Activated CD4-positive, alpha-beta T cell treated with anti-CD3 and anti-CD28 coated beads, Interleukin-2, amount 50 U/mL, for 4 hours (primary cell): ENCODE measurements at places on chromosomes 2 and 18.
A peak's percentile ranks its signal among the peaks of the same experiment; 100 is the strongest.

- no peak for DNase-seq
These were observed 18.7 kb downstream of the NBEAL1 start for GRCh38 chr2:203033395-203033794.

- DNase-seq, result no peak
These were observed 555.9 kb upstream of the VRK2 start for GRCh38 chr2:57490741-57491140.

GRCh38 chr2:12897181-12897580, 180.4 kb downstream of the TRIB2 start:
- DNase-seq, result no peak

DNA sequence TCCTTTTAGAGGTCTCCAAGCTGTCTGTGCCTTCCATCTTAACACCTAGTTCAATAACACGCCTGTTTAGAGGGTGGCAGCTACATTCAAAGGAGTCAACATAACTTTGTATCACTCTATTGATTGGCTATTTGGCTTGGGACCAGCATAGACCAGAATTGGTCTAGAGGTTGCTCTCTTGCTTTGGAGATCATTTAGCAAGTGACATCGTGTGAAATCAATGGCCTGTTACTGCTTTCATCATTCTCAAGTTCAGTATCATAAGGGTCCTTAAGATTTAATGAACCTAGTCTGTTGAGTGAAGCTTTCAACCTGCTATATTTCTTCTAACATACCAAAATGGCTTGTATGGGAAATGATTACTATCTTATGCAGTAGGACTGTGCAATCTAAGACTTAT, 768.2 kb downstream of the NRXN1 start:
- no peak for DNase-seq

DNA sequence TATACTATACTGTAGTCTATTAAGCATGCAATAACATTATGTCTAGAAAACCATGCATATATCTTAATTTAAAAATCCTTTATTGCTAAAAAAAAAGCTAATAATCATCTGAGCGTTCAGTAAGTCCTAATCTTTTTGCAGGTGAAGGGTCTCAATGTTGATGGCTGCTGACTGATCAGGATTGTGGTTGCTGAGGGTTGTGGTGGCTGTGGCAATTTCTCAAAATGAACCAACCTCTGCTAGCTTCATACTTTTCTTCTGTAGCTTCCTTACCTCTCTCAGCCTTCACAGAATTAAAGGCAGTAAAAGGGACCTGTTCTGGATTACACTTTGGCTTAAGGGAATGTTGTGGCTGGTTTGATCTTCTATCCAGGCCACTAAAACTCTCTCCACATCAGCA, 235.8 kb downstream of the NBAS start:
- no peak for DNase-seq

DNA sequence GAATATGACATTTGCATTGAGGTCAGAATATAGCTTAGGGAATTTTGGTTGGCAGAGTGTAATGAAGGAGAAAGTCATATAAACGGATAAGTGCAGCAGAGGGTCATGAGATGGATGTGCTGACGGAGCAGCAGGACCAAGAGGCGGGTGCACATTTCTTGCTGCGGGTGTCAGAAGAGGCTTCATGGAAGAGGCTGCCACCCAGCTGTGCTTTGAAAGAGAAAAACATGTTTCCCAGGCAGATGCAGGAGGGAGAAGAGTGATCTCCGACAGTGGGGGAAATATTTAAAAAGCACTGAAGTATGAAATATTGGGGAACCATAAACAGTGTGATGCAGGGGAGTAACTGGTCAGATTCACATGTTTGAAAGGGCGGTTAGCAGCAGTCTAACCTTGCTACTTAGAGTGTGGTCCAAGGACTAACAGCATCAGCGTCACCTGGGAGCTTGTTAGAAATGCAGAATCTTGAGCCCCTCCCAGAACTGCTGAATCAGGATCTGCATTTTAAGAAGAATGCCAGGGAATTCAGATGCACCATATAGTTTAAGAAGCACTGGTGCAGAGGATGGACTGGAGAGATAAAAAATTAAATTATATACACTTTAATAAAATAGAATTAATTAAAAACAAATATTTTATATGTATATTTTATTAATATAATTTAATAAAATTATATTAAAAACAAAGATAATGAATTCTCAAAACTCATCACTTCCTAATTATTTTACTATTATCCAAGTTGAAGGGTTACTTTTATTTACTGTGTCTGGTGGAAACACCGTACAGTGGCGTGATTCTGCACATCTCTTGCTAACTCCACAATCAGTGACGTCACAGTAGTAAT, 36.1 kb upstream of the SCYGR1 start:
- no peak for DNase-seq

DNA sequence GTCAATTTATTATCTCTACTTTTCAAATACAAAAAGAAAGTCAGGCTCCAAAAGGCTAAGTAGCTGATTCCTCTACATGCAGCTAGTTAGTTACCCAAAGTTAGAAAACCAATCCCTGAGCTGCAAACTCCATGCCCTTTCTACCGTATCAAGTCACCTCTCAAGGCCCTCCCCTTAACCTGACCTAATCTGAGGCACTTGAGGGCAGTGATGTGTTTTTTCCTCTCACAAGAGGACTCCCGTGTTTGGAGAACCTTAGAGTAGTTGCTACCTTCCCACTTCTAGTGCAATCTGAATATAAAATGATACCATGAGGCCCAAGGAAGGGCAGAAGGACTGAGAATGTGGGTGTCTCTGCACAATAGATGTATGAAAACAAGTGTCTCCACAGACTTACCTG, 907.9 kb upstream of the CELF4 start:
- DNase-seq, result no peak

DNA sequence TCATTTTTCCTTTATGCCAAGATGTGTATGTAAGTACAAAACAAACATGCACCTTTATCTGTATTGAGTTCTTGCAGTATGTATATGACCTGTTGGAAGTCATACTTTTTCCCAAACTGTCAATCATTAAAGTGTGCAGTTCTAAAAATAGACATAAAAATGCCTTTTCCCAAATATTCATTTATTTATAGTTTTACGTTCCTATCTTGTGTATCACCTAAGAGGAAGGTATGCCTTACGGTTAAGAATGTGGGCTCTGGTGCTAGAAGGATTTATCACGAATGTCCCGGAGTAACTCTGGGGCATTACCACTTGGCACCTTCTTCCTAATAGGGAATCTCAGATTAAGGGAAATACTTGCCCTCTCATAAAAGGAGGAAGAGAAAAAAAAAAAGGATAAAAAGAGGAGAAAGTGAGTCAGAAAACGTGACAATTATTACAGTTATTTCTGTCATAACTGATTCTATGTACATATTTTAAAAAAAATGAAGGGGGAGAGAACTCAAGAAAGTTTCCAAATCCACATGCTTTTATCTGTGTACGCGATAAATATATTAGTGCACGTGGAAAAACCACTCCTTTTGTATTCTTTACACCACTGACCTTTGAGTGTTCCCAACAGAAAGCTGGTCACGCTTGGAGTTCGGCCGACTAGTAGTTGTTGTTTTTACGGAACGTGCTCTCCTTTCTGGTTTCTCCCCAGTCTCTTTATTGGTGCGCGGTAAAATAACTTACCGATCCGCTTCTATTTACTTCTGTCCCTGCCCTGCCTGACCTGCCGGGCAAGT, 721 bp downstream of the MCEE start:
- no peak for DNase-seq

DNA sequence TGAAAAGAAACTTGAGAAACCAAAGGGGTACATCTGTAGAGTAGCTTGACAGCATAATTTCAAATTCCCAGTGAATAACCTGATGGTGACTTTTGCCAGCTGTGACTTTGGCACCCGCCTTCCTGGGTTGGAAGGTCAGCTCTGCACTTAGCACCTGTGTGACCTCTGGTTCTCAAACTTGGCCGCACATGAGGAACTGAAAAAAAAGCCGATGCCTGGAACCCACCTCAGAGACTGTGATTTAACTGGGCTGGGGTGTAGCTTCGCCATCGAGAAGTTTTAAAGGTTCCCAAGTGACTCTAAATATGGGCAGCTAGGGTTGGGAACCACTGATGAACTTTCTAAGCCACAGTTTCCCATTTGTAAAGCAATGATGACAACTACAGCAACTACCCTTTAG, 6.5 kb downstream of the EFEMP1 start:
- no peak for DNase-seq

DNA sequence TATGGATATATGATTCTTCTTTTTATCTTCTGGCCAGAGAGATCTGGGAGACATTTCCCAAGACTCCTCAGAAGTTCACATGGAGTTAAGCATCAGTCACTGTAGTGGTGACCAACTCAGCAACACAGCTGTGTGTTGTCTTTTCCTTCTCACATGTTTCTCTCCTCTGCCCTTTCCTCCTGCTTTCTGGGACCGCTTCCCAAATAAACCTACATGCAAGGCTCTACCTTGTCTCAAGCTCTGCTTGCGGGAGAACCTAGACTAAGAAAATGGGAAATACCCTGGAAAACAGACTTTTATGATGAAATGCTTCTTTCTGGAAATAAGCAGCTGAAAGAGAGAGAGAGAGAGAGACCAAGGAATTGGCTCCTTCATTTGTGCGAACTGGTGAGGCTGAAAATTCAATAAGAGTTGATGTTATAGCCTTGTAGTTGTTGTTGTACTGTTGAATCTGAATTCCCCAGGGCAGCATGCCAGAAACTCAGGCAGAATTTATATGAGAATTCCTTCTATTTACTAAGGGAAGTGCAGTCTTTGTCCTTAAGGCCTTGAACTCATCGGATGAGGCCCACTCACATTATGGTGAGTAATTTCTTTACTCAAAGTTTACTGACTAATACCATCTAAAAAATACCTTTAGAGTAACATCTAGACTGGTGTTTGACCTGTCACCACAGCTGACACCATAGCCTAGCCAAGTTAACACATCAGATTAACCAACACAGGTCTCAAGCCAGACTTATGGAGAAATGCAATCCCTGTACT, 22.7 kb upstream of the DSC1 start:
- DNase-seq, result no peak

GRCh38 chr2:88666576-88666975, 24.9 kb upstream of the RPIA start:
- DNase-seq, result no peak

DNA sequence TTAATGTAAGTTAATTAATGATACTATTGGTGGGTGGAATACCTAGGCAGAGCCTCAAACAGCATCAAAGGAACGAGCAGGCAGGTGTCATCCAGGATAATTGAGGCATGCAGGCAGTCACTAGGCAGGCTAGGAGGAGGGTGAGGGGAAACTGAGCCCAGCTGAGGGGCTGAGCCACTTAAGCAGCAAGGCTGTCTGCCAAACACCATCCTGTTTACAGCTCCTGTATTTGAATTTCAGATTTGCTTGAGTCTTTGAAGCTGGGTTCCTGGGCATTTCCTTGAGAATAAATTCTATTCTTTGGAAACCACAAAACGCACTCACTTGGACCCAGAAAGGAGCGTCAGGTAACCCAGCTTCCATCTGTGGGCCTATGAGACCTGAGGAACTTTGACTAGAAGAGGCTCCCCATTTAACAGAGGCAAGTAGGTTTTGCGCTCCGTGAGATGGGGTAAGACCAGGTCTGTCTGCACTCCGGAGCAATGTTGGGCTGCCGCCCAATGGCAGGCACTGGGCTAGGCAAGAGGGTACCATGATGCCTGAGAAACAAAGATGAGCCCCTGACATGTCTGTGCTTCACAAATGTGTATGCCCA, 2.0 kb downstream of the EDAR start:
- peak; percentile 27 for DNase-seq

DNA sequence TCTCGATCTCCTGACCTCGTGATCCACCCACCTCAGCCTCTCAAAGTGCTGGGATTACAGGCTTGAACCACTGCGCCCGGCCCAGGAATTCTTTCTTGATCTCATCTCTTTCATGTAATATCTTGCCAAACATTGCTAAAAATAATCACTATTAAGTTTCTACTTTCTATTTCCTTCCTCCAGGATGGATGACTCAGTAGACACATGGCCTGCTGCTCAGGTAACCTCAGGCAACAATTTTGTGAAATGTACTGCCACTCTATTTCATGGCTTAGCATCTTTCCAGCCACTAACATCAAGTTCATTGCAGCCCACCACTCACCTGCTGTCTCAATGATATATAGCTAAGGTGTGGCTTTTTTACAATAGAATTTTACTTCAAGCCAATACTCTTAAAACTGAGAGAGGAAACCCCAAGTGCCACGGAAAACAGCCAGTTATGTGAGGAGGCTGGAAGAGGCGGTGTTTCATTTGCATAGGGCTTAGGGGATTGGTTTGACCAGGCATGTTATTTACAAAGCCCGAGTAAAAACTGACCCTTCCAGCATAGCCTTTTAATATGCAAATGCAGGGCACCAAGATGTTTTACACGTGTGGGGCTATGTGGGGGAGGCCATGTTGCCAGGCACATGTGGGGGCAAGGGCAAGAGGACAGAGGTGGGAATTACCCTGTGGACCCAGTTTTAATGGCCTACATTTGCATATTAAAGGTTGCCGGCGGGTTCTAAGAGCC, 11.3 kb upstream of the SUMO1 start:
- no peak for DNase-seq

GRCh38 chr2:187307606-187308005, 140.4 kb downstream of the CALCRL start:
- DNase-seq, result no peak

DNA sequence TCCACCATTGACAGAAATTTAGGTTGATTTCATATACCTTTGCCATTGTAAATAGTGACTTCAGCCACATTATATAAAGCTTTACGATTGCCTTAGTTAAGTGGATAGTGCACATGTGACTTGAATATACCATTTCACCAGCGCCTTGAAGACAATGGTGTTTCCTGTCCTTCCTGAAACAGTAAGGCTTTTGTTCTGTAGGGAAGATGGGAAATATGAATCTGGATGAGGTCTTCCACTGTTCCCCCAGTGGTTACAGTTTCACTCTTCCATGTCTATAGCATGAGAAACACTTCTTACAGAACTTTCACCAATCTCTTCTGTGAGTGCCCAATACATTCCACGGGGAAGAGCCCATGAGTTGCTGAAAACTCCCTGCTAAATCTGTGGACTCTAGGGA, 240.5 kb downstream of the TRIB2 start:
- DNase-seq, result no peak

- no peak for DNase-seq
These were observed 5.3 kb downstream of the ITM2C start for GRCh38 chr2:230869914-230870543.
